Midbrain (tissue), 1 donor: ENCODE measurements at places on chromosomes 1 and 21.

GRCh38 chr1:96236156-96236739 lies 485.3 kb upstream of the PTBP2 start:
- DNase-seq: peak; percentile 68

DNA sequence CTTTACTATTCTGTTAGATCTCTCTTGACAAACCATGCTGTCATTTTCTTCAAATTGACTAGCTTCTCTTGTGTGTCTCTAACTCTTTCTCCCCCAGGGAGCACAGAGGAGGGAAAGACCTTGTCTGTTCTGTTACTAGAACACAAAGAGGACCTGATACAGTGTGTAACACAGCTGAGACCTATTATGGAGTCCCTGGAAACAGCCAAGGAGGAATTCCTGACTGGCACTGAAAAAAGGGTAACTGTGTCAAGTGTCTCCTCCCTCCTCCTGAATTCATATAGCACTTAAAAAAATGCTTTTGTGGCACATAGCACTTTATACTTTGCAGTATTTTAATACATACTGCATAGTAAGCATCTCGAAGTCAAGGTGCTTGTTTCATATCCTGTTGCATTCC lies 50.6 kb downstream of the ZBTB40 start:
- DNase-seq: no peak

GRCh38 chr1:5394111-5394510 lies 598.1 kb downstream of the NPHP4 start:
- DNase-seq: no peak

GRCh38 chr1:160779626-160780397 lies 16.2 kb upstream of the LY9 start:
- no peak for DNase-seq

DNA sequence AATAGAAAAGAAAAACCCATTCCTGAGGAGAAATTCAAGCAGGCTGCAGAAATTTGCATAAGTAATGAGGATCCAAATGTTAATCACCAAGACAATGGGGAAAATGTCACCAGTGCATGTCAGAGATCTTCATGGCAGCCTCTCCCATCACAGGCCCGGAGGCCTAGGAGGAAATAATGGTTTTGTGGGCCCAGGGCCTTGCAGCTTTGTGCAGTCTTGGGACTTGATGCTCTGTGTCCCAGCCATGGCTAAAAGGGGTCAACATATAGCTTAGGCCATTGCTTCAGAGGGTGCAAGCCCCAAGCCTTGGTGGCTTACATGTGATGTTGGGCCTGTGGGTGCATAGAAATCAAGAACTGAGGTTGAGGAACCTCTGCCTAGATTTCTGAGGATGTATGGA lies 22.7 kb downstream of the RAB3GAP2 start:
- DNase-seq: no peak

DNA sequence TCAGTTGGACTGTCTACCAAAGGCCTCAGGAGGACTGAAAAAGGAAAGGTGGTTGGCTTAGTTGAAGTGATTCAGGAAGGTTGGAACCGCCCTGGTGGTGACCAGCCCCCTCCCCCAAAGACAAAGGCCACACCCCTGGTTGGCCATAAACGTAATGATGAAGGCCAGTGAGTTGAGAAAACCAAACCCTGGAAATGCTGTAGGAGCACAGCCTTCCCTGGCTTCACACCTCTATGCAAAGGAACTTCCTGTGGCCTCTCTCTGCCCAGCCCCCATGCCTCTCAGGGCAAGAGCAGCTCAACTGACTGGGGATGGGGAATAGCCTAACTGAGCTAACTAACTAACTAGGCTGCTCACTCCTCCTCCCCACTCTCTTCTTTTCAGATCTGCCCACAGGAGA lies 90.4 kb downstream of the NPHP4 start:
- no peak for DNase-seq

GRCh38 chr1:87030740-87031690 lies 116.6 kb downstream of the HS2ST1 start:
- no peak for DNase-seq

- DNase-seq: no peak
Measured at GRCh38 chr1:41341772-41342562, 19.3 kb upstream of the FOXO6 start.

GRCh38 chr1:222691016-222691415 lies 21.3 kb downstream of the AIDA start:
- DNase-seq: no peak

- no peak for DNase-seq
Measured at GRCh38 chr1:209417761-209418160, 165.8 kb upstream of the CAMK1G start.

GRCh38 chr1:38000529-38001455 lies 4.5 kb downstream of the FHL3 start:
- DNase-seq: no peak

DNA sequence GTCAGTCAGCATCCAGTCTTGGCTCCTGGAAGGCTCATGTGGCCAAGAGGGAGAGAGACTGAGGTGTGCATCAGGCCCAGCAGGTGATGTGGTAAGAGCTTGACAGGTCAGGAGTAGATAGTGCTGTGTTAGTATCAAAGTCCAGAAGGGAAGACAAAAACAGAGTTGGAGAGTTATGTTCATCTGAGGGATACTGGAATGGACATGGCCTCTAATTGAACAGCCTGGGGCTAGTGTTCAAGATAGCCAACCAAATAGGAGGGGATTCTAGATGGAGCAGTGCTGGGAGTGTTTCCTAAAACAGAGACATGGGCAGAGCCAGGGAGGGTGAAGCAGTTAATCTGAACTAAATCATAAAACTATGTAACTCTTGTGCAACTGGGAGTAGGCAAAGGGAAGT lies 120.7 kb upstream of the MARK1 start:
- no peak for DNase-seq

- DNase-seq: no peak
Measured at GRCh38 chr1:206538086-206538770, 30.9 kb downstream of the RASSF5 start.

DNA sequence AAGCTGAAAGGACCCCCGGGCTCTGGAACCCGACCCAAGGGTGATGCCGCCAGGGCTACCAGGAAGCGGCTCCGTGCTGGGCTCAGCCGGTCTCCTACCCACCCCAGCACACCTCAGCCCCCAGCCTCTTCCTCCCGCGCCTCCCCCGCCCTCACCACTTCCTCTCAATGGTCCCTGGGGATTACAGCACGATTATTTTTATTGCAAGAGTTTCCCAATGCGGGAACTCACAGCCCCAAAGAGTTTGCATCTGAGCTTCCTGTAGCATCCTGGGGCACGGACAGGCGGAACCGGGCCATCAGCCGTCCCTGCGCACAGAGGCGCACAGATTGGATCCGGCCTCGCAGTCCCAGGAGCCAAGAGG lies 8.7 kb upstream of the SLX9 start:
- no peak for DNase-seq

- no peak for DNase-seq
Measured at GRCh38 chr1:187212377-187212776, 383.6 kb downstream of the PLA2G4A start.

DNA sequence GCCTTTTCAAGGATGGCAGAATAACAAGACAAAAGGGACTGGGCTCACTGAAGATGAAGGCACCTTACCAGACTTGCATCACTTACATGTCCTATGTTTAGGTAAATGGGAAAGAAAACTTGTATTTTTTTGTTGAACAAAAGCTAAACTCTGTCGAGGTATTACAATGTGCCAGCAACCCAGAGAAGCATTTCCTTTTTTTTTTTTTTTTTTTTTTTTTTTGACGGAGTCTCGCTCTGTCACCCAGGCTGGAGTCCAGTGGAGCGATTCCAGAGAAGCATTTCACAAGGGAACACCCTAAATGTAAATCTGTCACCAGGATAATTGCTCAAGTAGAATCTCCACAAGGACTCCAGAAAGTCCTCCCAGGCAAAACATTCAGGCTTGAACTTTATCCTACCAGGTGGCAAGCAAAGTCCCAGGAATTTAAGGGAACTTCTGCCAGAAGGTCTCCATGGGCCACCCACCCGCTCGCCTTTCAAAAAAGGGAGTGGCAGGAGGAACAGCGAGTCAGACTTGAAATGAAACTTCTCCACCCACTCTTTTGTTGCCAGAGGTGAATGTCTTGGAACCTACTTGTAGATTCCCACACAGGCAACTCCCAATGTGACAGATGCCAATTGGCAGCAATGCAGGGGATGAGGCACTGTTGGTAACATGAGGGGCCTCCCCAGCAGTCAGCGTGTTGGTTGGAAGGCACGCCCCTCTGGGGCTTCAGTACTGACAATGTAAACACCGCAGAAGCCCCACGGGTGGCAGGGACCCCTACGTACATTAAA lies 125.0 kb downstream of the TIAM1 start:
- DNase-seq: no peak

DNA sequence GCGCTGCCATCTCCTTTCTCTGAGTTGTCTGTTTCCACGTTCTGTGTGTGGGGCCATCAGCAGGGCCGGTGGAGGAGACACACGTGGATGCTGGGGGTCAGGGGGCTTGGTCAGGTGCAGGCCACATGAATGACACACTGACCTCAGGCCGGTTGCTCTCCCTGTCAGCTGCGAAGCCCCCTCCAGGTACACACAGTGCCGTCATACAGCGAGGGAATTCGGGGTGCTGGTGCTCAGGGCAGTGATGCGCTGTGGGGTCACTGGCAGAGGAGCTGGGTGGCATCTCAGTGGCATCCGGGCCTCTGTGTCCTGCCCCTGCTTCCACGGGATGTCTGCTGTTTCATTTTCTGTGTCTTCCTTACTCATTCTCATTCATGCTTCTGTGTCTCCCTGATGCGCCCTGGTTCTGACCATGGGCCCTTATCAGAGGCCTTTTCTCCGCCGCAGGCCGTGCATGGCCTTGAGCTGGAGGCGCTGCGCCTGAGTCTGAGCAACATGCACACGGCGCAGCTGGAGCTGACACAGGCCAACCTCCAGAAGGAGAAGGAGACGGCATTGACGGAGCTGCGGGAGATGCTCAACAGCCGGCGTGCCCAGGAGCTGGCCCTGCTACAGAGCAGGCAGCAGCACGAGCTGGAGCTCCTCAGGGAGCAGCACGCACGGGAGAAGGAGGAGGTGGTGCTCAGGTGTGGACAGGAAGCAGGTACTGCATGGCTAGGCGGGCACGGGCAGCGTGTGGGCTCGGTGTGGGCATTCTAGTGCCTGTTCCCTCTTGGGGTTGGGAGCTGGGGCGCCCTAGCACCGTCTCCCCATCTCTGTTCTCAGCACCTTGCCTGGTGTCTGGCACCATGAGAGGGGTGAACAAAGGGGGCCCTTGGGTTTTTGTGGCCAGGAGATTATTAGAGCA lies 22.6 kb downstream of the PCNT start:
- no peak for DNase-seq

GRCh38 chr1:53129891-53130597 lies 12.4 kb downstream of the SLC1A7 start:
- DNase-seq: no peak

- no peak for DNase-seq
Measured at GRCh38 chr1:183096894-183097293, 73.7 kb downstream of the LAMC1 start.

DNA sequence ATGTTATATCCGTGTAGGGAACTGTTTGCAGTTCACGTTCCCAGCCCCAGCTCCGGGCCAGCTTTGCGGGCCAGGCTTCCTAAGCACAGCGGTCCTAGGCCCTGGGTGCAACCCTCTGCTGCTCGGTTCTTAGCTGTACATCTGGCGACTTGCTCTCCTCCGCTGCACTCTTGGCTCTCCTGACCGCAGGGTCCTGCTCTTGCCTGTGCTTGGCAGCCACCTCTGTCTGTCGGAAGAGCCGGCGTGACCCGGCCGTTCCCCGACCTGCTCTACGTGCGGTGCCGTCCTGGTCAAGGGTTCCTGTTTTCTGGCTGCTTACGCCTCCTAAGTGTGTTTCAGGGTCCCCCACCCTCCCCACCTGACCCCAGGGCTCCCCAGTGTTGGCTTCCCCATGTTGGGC lies 36.7 kb downstream of the FAAP20 start:
- no peak for DNase-seq

DNA sequence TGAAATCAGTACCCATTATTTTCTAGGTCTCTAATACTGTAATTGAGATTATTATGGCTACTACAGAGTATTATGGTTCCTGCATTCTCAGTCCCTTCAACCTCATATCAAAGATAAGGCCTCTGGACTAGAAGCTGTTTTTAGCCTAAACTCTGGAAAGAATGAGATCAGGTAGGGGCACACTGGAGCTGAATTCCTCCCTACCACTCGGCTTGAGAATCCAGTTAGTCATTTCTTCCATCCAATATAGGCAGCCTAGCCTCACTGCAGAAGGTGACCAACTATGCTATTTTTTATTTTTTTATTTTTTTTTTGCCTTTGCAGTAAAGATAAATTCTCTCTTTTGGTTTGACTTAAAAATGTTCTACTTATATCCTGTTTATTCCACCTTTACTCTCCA lies 8.0 kb upstream of the HAX1 start:
- no peak for DNase-seq

DNA sequence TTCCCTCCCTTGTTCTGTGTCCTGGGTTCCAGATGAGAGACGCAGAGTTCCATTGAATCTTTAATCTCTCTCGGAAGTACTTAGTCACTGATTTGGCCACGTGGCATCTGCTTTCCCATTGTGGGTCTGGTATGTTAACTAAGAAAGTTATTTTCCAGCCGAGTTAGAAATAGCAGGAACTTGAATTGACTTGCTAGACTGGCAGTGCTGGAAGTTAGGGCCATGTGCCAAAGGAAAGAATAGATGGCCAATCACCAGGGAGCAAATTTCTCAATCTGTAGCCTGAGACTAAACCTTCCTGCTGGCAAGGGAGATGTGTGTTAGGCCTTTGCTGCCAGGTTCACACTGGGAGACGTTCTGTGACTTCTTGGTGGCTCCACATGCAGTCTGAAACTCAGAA lies 24.2 kb upstream of the SLFNL1 start:
- DNase-seq: peak; percentile 31

GRCh38 chr1:6448749-6449631 lies 17.0 kb downstream of the TNFRSF25 start:
- peak; percentile 19 for DNase-seq

DNA sequence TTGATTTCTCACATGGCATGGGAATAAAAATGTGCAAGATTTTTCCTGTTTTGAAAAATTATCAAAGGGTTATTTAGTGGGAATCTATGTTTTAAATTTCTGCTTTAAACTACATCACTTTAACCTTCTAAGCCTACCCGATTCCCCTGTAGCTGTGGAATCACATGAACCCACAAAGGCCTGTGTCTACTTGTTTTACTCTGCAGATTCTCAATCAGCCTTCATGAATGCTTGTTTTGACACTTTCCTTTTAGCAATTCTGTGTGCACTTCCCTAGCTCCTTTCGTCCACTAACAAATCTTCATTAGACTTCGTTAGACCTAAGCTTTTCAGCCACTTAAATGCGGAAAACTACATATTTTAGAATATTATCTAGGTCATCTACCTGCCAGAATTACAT lies 56.0 kb upstream of the C1orf21 start:
- DNase-seq: no peak

DNA sequence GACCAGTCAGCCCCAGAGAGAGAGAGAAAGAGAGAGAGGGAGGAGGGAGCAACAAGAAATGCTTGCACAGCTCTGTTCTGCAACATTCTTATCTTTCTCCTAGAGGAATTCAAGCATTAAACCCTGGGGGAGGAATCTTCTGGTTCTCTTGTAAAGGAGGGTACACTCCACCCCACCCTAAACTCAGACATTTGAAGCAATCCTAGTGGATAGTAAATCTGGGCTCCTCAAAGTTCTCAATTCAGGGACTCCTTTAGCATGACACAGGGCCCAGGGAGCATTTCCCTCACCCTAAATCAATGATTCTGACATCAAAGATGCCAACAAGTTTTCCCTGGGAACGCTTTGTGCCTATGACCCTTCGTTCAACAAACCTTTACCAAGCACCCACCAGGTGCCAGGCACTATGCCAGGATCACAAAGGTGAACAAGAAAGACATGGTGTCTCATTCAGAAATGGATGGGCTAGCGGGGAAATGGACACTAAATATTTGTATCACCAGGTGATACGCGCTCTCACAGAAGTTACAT lies 11.9 kb upstream of the CAPN2 start:
- no peak for DNase-seq

- no peak for DNase-seq
Measured at GRCh38 chr1:99644279-99645004, 1.5 kb upstream of the PALMD start.
